Stimulated activated CD4-positive, alpha-beta T cell treated with anti-CD3 and anti-CD28 coated beads, Interleukin-15, amount 100 ng/mL, for 48 hours (primary cell): ENCODE measurements at places on chromosomes 3 and 15.

DNA sequence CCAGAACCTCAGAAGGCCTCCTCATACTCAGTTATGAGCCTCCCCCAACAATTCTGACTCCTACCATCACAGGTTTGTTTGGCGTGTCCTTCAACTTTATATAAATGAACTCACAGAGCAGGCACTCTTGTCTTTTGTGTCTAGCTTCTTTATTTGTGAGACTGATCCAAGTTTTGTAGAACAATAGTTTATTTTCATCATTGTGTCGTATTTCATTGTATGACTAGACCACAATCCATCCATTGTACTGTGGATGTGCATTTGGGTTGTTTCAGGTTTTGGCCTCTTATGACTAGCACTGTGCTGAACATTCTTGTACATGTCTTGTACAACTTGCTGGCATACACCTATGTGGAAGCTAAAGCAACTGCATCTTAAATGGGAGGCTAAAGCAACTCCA is 292.8 kb upstream of the LYSMD4 start:
- no peak for DNase-seq

DNA sequence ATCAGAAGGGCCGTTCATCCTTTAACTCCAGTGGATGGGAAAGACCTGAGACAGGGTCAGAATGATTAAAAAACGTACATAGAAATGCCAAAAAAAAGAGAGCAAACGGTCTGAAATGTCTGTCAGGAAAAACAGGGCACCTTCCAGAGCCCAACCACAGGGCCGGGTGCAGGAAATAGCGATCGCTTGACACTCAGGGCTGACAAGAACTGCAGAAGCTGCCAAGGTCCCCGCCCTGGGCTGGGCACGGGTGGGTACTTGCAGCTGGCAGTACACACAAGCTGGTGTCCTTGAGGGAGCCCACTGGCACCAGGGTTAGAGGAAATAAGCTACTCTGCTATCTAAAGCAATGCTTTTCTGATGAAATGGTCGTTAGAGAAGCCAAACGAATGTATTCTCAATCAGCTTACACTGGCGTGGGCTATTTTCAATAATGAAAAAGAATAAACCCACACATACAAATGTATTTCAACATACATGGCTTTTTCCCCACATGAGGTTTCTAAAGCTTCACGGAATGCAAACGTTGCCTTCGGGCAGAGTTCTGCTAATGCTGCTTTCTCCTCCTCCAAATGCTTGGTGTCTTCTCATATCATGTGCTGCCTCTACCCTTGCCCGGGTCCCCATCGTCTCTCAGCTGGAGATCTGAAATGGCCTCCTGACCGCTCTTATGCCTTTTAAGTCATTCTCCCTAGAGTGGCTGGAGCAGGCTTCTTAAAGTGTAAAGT is 15.6 kb downstream of the FRMD4B start:
- DNase-seq = no peak

GRCh38 chr3:123759871-123760270 is 124.3 kb downstream of the MYLK start:
- no peak for DNase-seq

DNA sequence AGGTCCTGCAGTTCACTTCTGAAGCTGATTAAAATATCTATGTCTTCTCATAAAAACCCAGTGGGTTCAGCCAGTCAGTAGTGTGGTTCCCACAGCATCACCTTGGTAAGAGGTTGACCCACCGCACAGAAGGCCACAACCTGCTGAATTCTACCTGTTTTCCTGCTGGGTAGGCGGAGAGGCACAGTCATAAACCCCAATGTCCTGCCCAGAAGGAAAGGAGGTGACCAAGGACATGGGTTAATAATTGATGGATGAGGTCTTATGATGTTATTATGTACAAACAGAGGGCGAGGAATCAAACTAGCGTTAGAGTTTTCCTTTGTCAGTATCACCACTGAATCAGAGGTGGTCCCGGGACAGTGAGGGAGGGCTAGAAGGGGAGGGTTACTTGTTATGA is 27.8 kb downstream of the CA12 start:
- no peak for DNase-seq

DNA sequence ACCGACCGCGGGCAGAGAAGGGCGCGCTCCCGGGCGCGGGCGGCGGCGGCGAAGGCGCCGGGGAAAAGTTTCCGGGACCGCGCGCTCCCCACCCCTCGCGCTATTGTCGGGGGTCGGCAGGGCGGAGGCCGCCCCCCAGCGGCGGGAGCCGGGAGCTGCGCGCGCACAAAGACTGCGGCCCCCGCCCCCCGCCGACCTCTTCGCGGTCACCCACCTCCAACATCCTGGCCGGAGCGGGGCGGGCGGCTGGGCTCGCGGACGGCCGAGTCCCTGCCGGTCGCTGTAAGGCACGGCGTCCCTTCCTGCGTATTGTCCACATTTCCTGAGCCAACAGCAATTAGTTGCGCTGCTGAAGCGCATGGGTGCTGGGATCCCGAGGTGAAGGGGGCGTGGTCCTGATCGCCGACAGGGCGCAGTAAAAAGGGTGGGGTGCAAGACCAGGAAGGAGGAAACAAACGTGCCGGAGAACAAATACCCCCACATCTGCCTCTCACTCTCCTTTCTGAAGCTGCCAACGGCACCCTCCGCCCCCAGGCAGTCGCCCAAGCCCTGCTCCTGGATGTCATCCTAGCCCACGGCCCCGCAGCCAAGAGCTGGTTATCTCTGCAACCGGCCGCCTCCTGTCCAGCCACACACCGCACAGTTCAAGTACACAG is at the start of gene TMEM44:
TMEM44 (minus strand) TSS at position 71 of the 656 bp plus-strand sequence. CDS start 204 bp downstream, outside the sequence.
- DNase-seq = peak; percentile 53

DNA sequence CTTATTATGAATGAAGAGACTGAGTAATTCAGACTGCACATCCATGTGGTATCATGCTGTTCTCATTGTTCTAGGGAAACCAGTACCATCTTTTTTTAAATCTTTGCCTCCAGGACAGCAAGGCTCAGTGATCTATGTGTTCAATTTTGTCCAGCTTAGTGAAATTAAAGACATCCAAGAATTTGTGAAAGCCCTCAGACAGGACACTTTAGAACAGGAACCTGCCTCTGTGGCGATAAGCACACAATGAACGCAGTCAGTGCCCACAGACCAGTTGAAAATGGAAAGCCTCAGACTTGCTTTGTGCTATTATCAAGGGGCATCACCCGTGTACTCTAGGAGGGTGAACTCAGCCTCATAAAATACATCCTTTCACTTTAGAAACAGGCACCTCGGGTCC is 20.1 kb downstream of the EID1 start:
- no peak for DNase-seq

- no peak for DNase-seq
Observed at GRCh38 chr3:127650236-127650635, 21.3 kb downstream of the PODXL2 start.
